ENCODE measurements at places on chromosomes 1 and 21.

DNA sequence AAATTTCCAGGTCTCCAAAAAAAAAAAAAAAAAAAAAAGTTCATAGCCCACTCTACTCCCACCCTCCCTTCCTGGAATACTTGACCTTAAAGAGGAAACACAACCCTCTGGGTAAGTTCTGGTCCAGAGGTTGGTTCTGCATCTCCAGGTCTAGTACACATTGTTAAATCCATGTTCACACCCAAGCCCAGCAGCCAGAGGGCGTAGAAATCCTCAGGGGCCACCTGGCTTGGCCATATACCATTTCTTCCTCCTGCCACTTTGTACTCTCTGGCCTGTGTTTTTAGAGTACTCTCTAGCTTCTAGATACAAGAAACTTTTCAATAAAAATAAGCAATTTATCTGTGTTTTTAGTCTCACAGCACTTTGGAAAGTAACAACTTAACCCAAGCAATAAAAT, 89.3 kb downstream of the PHTF1 start:
- DNase-seq = no peak

DNA sequence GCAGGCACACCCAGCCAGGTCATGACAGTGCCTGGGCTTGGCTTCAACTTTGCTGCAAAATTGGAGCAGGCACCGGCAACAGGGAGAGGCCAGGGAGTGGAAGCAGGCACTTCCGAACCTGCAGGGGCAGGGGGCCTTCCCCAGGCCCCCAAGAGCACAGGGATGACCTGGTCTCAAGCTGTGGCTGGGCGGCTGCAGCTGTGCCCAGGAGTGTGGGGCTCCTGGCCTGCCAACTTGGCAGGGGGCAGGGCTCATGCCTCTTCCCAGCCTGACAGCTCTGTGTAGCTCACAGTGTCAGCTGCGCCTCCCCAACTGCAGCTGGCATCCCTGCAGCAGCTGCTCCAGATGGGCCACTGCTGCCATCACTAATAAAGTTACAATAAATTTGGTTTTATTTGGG, 51.5 kb upstream of the SCYL3 start:
- DNase-seq = no peak

DNA sequence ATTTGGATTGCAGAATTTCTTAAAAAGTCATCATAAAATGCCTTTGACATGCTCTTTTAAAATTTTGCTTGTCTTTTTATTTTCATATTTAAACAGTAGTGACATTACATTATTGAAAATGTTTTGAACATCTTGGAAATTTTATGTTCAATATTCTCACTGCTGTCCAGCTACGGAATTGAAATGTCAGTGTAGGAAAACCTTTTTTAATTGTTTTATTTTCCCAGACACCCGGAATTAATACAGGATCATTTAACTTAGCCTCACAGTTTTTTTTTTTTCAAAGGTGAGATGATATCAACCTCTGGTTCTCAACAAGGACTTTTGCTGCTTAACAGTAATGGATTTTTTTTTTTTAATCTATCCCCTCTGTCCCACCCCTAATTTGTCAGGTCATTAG, 4.1 kb downstream of the RBM15 start:
- no peak for DNase-seq

GRCh38 chr1:106249810-106250209, 806.7 kb upstream of the PRMT6 start:
- DNase-seq = no peak

GRCh38 chr21:33554982-33555344, 12.1 kb downstream of the SON start:
- no peak for DNase-seq

Data from NCI-H524 treated with DMSO at 0.1 percent for 48 hours (cell line).